ENCODE measurements at places on chromosomes 2 and 18. TPM values are rescaled to one million over a fixed set of nuclear protein-coding genes. Genes with fewer than 3 reads are reported as not detected.

DNA sequence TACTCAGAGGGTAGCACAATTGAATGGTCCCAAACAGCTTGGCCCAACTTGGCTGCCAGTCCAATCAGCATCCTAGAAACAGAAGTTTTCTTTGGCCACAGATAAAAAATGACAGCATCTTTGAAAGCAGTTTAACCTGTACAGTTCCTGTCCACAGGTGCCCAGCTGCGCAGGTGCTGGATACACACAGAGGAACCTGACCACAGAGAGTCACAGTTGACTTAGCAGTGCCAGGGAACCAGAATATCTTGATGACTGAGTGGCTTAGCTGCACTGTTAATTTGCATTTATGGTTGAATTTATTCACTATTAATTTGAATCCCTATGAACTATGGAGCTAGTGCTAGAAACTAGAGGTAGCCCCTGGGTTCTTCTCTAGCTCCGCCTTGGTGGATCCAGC lies 93.7 kb downstream of the TPGS2 start:
- H3K36me3 ChIP-seq, result peaks cover 3% of the 10 kb centered on the region
- no peak overlapping the region for H3K27ac ChIP-seq
- no peak overlapping the region for H3K4me3 ChIP-seq
- no peaks in the 10 kb centered on the region for H3K27me3 ChIP-seq

DNA sequence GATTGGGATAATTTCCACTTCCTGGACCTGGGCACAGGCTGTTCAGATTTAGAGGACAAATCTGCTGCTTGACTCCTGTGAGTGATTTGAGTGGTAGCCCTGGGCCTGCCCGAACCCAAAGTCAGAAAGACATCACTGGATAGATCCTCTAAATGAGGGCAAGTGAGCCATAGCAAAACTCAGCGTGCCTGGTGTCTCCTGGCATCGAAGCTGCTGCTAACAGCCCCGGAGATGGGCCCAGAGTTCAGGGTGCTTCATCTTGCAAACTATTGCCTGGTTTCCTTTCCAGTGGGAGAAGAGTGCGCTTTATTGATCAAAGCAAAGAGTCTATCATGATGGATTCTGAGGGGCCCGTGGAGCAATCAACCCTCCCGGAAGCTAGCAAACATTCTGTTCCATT lies 153.1 kb upstream of the KLHL29 start:
- no peaks in the 10 kb centered on the region for H3K27me3 ChIP-seq
- H3K4me1 ChIP-seq, result no peaks in the 10 kb centered on the region
- H3K4me3 ChIP-seq, result no peak overlapping the region
- no peak overlapping the region for H3K27ac ChIP-seq

DNA sequence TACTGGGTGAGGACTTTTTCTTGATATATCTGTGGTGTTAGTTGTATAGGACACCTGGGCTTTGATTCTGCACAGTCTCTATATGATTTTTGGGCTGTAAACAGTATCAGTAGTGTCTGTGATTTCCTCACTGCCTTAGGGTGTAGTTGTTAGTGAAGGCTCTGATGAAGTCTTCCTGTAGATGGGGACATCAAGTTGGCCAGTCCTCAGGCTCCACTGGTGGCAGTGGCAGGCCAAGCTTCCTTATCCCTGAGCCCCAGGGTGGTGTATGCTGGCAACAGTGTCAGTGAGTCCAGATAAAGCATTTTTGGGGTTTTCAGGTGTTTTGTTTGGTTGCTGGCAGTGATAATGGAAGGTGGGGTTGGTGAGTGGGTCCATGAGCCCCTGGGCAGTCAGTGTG lies 961.4 kb downstream of the DSC3 start:
- no peaks in the 10 kb centered on the region for H3K36me3 ChIP-seq
- DNase-seq, result no peak
- no peak overlapping the region for H3K27ac ChIP-seq
- no peaks in the 10 kb centered on the region for H3K4me1 ChIP-seq

Gene DUSP2
- 0.95 TPM for total RNA-seq

DNA sequence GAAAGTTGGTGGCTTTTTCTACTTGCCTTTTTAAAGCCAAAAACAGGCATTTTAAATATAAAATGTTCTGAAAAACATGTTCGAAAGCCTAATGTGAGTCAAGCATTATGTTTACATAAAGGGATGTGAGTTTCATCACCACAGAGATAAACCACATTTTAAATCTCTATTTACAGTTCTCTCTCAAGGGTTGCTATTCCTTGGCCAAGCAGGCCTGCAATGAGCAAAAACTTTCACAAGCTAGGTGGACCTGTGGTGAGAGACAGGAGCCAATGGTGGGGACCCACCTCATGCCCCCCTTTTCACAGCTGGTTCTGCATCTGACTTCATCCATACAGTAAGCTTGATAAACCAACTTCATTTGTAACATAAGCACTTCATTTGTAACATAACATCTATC lies 65.1 kb downstream of the CUL3 start:
- H3K4me1 ChIP-seq, result peaks cover 18% of the 10 kb centered on the region
- H3K4me3 ChIP-seq, result no peak overlapping the region
- no peaks in the 10 kb centered on the region for H3K36me3 ChIP-seq
- H3K27ac ChIP-seq, result peak overlapping the region; percentile 36

GRCh38 chr2:235747001-235747785 lies 253.3 kb downstream of the AGAP1 start:
- H3K27me3 ChIP-seq, result no peaks in the 10 kb centered on the region
- no peaks in the 10 kb centered on the region for H3K36me3 ChIP-seq
- no peaks in the 10 kb centered on the region for H3K4me1 ChIP-seq
- H3K27ac ChIP-seq, result no peak overlapping the region
- H3K4me3 ChIP-seq, result no peak overlapping the region

Gene ZCCHC2
- total RNA-seq, result 14.8 TPM
